T-helper 2 cell (primary cell): ENCODE measurements at places on chromosomes 2 and 18.

DNA sequence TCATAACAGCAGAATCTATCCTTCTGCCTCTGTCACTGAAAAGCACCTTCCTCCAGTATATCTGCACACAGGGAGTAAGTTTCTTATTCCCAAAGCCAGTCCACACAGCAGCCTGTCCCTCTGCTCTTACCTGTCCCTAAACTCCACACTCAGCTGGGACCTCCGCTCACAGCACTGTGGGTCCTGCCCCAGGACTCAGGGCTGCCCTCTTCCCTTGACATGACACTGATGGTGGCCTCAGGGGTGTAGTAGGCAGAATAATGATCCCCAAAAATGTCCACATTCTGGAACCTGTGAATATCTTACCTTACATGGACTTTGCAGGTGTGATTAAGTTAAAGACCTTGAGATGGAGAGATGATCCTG, 39.7 kb upstream of the EML4 start:
- DNase-seq, result no peak

GRCh38 chr2:25123682-25124081, 44.7 kb downstream of the POMC start:
- DNase-seq, result no peak

DNA sequence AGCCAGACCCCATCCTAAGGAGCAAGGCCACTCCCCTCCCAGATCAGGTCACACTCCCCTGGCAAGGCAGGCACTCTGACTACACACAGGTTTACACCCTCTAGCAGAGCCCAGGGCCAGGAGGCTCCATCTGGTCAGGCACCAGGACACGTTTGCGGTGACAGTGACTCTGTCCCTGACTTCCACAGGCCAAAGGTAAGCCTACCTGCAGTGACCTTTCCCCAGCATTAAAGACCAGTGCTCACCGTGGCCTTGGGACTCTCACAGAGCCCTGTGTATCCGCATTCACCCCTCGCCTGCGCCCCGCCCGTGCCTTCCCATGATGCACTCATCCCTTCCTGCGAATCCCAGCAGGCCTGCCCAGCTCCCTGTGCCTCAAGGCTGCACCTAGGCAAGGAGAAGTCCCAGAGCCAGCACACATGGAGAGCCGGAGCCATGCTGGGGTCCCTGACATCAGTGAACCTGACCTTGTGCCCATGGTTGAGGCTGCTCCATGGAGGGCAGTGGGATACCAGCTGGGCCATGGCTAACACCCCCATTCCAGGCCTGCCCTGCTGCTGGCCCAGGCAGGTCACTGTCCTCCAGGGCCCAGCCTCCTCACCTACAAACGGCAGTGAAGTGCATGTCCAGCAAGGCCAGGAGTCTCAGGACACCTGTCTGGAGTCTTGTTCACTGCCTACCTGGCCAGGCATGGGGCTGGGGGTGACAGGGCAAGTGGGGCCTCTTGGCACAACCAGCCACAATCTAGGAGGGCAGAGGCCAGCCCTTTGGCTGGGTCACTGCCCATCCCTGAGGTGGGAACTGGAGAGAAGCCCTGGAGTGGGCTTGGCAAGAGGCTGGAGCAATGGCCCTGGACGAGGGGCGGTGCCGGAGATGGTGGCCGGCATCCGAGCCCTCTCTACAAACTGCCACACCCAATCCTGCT, 3.0 kb downstream of the NEURL3 start:
- no peak for DNase-seq

DNA sequence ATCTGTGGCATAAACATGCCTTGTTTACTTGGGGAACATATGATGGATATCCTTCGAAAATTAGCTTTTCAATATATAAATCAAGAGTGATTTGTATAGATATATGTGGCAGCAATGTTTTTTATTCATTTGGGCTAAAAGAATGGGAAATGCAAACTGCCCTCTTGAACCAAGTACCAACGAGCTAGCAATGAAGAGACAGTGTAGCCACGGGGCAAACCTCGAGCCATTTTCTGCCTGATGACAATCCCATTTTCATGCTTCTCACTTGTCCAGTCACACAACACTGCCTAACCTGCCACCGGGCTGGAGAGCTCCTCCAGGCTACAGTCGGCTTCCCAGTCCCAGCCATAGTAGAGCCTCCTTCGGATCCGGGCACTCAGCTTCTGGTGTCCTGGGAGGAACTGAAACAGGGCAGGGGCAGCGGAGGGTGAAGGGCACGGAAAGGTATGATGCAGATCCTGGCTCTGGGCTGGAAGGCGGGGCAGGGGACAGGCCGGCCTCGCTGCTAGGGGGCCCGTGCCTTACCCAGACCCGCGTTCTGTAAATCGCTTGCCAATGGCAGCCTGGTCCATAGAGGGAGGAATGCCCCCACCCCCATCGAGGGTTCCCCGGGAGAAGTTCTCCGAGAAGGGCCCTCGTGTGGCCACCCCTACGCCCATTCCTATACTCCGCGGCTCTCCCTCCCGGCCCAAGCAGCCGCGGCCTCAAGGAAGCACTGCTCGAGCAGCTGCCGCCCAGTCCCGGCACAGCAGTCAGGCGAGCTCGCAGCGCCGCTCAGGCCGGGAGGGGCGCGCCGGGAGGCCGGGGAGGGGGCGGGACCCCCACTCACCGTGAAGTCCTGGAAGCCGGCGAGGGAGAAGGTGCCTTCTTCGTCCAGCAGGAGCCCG, 552 bp downstream of the CNPPD1 start:
- DNase-seq, result no peak

DNA sequence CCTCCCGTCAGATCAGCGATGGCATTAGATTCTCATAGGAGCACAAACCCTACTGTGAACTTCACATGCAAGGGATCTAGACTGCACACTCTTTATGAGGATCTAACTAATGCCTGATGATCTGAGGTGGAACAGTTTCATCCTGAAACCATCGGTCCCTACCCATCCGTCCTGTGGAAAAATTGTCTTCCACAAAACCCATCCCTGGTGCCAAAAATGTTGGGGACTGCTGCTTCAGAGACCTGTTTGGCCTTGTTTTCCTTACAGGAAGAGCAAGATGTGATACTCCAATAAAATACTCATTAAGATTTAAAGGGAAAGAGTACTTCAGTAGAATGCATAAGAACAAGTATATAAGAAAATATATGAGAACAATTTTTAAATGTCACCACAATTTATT, 71.1 kb downstream of the RNF152 start:
- no peak for DNase-seq

DNA sequence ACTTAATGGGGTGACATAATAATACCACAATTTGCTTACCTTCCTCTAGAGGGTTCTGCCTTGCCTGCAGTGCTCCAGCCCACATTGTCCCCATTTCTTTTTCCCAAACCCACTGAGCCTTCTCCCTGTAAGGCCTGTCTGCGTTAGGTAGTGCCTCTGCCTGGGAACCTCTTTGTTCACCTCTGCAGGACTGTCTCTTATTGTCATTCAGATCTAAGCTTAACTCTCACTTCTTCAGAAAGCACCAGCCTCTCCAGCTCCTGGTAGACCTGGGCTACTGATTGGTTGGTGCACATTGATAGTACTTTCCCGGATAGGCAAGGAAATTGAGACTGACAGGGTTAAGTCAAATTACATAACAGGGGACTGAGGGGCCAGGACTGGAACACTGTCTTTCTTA, 49.1 kb downstream of the CCDC85A start:
- no peak for DNase-seq

GRCh38 chr2:177812713-177813396, 259.7 kb downstream of the PDE11A start:
- no peak for DNase-seq

- DNase-seq, result no peak
Measured at GRCh38 chr2:40213619-40214018, 238.3 kb downstream of the SLC8A1 start.

- DNase-seq, result no peak
Measured at GRCh38 chr2:3154700-3155099, 222.9 kb downstream of the EIPR1 start.

DNA sequence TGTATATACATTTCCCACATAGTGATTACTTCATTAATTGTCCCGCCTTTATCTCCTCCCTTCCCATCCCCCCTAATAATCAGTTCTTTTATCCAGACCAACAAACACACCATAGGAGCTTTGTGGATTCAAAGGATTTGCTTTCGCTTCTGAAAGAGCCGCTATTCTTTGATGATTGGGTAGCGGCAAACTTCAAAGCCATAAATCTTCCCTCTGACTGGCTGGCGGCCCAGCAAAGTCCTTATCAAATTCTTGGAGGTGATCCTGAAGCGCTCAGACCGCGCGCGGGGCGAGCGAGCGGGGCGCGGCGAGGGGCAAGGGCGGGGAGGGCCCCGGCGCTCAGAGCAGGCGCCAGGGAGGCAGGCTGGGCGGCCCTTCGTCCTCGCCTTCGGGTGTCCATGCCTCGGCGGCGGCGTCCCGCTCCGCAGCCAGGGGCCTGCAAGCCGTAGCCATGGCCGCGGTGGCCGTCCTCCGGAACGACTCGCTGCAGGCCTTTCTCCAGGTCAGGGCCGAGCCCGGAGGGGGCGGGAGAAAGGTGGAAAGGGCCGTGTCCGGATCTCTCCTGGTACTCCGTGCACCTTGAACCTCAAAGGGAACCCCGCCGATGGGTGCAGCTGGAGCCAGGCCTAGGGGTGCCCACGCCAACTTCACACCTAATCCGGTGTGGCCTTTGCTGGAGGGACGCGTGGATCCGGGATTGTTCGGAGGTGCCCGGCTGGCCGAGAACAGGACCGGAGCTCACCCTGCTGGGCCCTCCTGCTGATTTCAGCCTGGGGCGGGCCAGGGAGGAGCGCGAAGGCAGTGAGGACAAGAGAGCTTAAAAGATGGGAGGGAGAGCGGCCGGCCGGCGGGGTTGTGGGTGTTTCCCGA, at the start of gene SP5:
TSS of gene SP5 (plus strand) at position 276 of the 870 bp plus-strand sequence. CDS start at position 452, 176 bp downstream.
- peak; percentile 14 for DNase-seq

- no peak for DNase-seq
Measured at GRCh38 chr2:228140934-228141528, 40.5 kb downstream of the SPHKAP start.

DNA sequence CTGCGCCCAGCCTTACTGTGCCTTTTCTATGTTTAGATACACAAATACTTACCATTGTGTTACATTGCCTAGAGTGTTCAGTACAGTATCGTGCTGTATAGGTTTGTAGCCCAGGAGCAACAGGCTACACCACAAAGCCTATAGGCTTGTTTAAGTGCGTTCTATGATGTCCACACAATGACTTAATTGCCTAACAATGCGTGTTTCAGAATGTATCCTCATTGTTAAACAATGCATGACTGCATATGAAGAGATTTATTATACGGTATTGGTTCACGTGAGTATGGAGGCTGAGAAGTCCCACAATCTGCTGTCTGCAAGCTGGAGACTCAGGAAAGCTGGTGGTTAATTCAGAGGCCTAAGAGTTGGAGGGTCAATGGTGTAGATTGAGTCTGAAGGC, 46.1 kb upstream of the MGAT4A start:
- DNase-seq, result no peak

- DNase-seq, result no peak
Measured at GRCh38 chr2:237045449-237045848, 40.2 kb upstream of the COPS8 start.

- DNase-seq, result no peak
Measured at GRCh38 chr18:72866901-72867745, 664 bp downstream of the NETO1 start.

DNA sequence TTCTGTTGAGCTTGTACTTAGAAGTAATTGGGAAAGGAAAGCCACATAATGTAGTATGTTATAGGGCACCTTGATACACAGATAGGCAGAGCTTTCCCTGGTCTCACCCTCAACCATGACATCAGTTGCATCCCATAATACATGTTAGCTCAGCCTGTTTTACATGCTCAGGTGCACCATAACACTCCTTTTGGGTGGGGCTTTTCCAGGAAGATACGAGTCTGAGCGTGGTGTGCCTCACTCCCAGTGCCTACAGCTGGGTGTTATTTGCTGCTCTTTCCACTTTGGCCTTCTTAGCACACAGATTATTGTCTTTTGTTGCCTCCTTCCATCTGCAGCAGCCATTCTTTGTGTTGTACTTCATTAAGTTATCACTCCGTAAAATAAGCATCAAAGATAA, 11.9 kb downstream of the TTC39C start:
- no peak for DNase-seq

- no peak for DNase-seq
Measured at GRCh38 chr18:8041526-8042111, 474.5 kb downstream of the PTPRM start.

GRCh38 chr2:152499896-152500735, 165.1 kb downstream of the FMNL2 start:
- no peak for DNase-seq

GRCh38 chr2:54423213-54423612, 32.9 kb upstream of the SPTBN1 start:
- no peak for DNase-seq

DNA sequence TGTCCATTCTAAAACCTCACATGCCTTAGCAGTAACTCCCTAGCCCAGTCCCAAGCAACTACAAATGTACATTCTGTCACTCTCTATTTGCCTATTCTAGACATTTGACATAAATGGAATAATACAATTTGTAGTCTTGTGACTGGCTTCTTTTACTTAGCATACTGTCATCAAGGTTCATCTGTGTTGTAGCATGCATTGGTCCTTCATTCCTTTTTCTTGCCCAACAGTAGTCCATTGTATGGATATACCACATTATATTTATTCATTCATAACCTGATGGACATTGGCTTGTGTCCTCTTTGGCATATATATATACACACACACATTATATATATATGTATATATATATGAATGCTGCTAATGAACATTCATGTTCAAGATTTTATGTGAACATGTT, 2.2 kb upstream of the MFSD2B start:
- no peak for DNase-seq

- DNase-seq, result no peak
Measured at GRCh38 chr2:75709297-75709696, 1.4 kb downstream of the GCFC2 start.

GRCh38 chr2:88854528-88854927, 163.1 kb downstream of the RPIA start:
- no peak for DNase-seq

DNA sequence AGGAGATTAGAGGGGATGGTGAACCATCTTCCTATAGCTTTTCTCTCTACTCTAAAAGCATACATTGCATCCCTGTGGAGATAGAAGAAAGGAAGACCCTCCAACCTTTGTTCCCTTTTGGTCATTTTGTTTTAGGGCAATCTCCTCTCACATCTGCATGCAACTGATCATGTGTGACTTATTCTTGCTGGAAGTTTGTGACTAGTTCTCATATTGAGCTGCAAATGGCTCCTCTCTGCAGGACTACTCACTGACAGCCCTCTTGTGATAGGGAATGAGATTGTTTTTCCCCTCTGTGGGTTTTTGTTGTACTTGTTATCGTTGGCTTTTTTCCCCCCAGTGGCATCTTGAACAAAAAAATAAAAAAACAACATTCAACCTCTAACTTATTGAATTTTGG, 416.0 kb upstream of the CNTNAP5 start:
- DNase-seq, result no peak
